ENCODE measurements at places on chromosomes 1 and 21. TPM values are rescaled to one million over a fixed set of nuclear protein-coding genes. Genes with fewer than 3 reads are reported as not detected.

The TMEM269 gene
- total RNA-seq = 0.20 TPM

The GSTM2 gene
- total RNA-seq = 41.3 TPM

The BNIPL gene
- 0.36 TPM for total RNA-seq

The EFNA4 gene
- 10.6 TPM for total RNA-seq

The SLC2A5 gene
- 0.27 TPM for total RNA-seq

The YARS1 gene
- 52.2 TPM for total RNA-seq

The SYPL2 gene
- 0.75 TPM for total RNA-seq

The FAM177B gene
- not detected for total RNA-seq

DNA sequence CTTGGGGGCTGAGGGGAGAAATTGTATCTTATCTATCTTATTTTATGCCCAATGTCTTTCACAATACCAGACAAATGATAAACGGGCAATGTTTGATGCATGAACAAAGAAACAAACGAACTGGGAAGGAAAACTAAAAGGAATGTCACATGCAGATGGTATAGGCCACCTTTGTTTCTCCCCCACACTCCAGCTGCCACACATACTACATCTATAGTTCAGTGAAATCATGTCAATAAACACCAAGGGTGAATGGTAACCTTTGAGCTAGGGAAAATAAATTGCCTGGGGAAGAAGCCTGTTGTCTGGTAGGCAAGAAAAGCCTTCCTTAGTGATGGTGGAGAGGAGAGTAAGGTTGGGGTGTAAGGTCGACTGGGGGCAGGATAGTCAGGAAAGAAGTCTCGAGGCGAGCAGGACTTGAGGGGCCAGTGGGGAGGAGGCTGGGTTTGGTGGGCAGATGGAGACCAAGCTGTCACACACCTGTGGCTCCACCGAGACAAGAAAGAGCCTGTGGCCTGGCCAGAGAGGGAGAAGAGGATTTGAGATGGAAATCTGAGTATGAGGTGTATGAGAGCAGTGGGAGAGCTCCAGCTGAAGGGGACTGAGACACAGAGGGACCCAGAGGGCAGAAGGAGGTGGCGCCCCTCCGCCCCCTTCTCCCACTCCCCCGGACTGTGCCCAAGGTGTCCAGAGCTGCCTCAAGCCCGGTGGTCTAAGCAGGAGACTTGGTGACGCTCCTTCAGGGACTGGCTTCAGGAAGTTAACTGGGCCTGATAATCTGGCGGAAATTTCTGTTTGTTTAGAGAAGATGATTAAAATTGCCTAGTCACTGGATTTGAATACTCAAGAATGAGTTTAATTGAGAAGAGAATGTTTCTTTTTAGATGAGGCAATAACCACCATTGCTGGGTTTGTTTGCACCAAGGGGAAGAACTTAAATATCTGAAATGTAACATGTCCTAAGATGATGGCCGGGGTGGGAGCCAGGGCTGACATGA, 37.3 kb downstream of the ATF3 start:
- H3K4me3 ChIP-seq = no peak overlapping the region
- H3K27ac ChIP-seq = no peak overlapping the region
- DNase-seq = no peak
- H3K27me3 ChIP-seq = peaks cover 11% of the 10 kb centered on the region

DNA sequence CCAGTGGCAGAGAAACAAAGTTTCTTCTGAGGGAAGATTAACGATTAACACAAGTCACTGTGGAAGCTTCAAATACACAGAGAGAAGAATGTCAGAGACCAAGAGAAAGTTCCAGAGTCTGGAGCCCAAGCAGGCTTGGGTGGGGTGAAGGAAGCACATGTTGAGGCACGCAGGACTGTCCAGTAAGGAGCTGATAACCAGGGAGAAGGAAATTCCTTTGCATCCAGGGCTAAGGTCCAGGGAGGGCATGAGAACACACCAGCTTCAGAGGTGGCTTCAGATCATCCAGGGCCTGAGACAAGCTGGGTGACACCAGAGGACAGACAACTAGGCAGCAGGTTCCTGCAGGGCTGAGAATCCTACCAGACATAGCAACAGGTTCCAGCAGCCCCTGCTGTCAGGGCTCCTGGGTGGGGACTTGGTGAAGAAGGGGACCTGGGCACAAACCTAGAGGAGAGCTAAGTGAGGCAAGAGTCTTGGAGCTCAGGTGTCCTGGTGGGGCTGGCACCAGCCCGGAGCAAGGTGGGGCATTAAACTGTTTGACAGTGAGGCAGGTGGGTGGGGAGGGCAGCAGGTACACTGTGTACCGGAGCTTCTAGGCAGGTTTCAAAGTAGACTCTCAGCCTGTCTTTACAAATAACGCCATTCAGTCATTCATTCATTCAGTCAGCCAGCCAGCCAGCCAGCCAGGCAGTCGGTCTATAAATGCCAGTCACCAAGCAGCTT, 2.6 kb upstream of the SPRR1A start:
- no peaks in the 10 kb centered on the region for H3K36me3 ChIP-seq
- H3K27me3 ChIP-seq = peaks cover under 1% of the 10 kb centered on the region
- H3K4me1 ChIP-seq = no peaks in the 10 kb centered on the region
- no peak overlapping the region for H3K27ac ChIP-seq
- H3K4me3 ChIP-seq = no peak overlapping the region

DNA sequence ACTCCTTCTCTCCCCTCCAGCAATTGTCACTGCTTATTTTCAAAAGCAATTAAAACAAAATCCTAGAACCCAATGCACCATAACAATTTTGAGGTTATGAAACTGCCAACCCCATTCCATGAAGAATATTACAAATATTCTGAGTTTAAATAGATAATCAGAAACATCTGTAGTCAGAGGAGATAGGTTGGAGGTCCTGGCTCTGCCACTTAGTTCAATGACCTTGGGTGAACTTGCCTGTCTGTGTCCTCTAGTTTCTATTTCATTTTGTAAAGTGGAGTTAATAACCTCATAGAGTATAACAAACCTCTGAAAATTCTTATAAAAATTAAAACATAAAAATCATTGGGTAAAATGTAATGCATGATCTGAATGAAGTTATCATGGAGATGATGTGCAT, 164.6 kb downstream of the KCTD3 start:
- no peak for DNase-seq
- peaks cover 5% of the 10 kb centered on the region for H3K27me3 ChIP-seq
- no peaks in the 10 kb centered on the region for H3K36me3 ChIP-seq
- no peak overlapping the region for H3K27ac ChIP-seq

DNA sequence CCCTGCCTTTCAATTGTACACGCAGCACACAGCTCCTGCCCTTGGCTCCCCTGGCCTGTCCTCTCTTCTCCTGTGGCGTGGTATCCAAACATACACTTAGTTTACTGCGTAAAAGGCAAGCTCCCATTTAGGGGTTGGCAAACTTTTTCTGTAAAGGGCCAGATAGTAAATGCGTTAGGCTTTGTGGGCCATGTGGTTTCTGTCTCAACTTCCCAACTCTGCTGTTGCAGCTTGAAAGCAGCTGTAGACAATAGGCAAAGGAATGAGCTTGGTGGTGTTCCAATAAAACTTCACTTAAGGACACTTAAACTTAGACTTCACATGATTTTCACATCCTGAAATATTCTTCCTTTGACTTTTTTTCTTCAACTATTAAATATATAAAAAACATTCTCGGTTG, 63.3 kb downstream of the RHOU start:
- H3K27ac ChIP-seq = no peak overlapping the region
- DNase-seq = no peak
- no peaks in the 10 kb centered on the region for H3K36me3 ChIP-seq
- no peaks in the 10 kb centered on the region for H3K4me1 ChIP-seq

DNA sequence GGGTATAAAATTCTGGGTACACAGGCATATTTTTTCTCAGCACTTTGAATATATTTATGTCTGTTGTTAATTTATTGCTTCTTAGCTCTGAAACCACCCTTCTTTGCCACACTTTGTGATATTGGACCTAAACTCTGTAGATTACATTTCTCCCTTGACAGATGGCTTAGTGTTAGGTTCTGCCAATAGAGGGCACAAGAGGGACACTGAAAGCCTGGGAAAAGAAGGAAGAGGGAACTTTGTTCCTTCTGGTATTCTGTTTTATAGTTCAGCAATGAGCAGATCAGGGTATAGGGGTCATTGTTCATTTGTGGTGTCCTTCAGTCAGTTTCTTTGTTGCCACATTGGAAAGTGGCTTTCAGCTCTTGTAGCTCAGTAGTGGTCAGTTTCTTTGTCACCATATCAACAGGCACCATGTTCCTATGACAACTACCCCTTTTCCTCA, 423.5 kb upstream of the PROX1 start:
- no peak for DNase-seq
- no peaks in the 10 kb centered on the region for H3K4me1 ChIP-seq
- peaks cover 2% of the 10 kb centered on the region for H3K27me3 ChIP-seq
- H3K36me3 ChIP-seq = peaks cover 3% of the 10 kb centered on the region
- H3K4me3 ChIP-seq = no peak overlapping the region
- no peak overlapping the region for H3K27ac ChIP-seq

DNA sequence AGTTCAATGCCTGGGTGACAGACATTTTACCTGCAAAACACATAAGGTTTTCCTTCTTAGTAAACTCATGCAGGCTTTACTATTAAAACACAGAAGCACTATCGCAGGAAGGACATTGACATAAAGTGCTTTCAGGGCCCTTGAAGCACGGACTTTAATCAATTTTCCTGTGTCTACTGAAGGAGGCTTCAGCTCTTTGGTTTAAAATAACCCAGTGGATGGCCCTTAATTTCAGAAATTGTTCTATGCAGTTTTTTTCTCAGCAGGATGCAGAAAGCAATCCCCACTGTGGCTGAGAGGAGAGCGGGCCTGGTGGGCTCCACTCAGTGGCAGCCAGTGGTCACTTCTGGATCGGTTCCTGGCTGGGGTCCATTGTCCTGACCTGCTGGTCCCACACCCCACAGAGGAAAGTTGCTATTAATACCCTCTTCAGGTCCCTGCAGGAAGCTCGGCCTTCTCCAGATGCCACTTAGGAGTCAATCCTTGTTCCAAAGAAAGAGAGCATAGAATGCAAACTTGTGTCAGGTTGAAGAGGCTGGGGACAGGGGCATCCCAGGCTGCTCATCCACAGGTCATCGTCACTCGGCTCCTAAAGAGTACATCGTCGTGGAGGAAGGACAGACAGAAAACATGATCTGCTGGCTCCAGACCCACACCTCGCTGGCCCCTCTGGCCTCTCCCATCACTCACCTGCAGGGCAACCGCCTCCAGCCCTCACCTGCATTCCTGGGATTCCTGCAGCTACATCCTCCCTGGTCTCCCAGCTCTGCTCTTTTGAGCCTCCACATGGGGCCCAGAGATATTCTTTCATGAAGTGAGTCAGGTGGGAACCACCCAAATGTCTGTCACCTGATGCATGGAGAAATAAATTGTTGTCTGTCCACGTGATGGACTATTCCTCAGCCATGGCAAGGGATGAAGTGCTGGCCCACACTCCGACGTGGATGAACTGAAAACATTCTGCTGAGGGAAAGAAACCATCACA, 153.1 kb downstream of the PSMG1 start:
- no peak overlapping the region for H3K4me3 ChIP-seq
- no peak for DNase-seq
- no peak overlapping the region for H3K27ac ChIP-seq

- H3K27me3 ChIP-seq = peaks cover 6% of the 10 kb centered on the region
- H3K36me3 ChIP-seq = no peaks in the 10 kb centered on the region
- H3K27ac ChIP-seq = no peak overlapping the region
- H3K4me1 ChIP-seq = peaks cover 18% of the 10 kb centered on the region
Measured at GRCh38 chr21:25855576-25855975, 120.8 kb downstream of the GABPA start.

- H3K27me3 ChIP-seq = no peaks in the 10 kb centered on the region
- H3K4me3 ChIP-seq = peak overlapping the region; percentile 85
- H3K36me3 ChIP-seq = peaks cover 9% of the 10 kb centered on the region
- DNase-seq = no peak
- peak overlapping the region; percentile 86 for H3K27ac ChIP-seq
Measured at GRCh38 chr1:26280333-26281042, 602 bp downstream of the SH3BGRL3 start.

GRCh38 chr1:21680918-21681317, 11.8 kb upstream of the RAP1GAP start:
- no peak overlapping the region for H3K4me3 ChIP-seq
- no peak for DNase-seq
- no peak overlapping the region for H3K27ac ChIP-seq
- no peaks in the 10 kb centered on the region for H3K4me1 ChIP-seq
- H3K36me3 ChIP-seq = peaks cover 46% of the 10 kb centered on the region
- no peaks in the 10 kb centered on the region for H3K27me3 ChIP-seq

All from chondrocyte (in vitro differentiated cells).